ENCODE measurements at places on chromosomes 7 and 10.

DNA sequence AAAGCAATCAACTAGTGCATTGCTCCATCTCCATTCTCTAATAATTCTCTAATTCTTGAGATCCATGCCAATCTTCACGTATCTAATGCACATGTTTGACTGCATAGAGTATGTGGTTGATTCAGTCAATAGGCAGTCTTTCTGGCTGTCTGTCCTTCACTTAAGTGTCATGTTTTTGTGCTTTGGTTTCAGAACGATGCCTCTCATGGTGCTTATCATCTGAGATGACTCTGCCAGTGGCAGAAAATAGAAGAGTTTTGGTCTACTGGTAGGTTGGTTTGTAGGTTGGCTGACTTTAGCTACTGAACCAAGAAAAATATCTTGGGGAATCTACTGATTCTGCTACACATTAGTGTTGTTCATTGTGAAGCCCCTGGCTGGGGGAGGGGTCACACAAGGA, 364.2 kb downstream of the SFMBT2 start:
- DNase-seq, result peak; percentile 13

- no peak for DNase-seq
These were observed 1.6 kb upstream of the PILRA start for GRCh38 chr7:100371561-100372171.

DNA sequence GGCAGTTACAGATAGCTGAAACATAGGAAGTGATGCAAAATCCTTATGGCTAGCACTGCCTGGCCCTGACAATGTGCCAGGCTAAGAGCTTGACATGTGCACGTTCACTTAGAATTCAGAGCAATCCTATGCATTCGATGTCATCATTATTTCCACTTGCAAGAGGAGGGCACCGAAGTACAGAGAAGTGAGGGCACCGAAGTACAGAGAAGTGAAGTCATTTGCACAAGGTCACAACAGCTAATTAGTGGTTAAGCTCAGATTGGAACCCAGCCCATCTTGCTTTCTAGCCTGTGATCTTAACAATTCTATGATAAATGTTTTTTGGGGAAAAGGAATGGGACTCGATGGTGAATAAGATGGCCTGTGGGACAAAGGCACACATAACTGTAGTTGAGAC, 73.4 kb downstream of the ARHGAP22 start:
- DNase-seq, result no peak

DNA sequence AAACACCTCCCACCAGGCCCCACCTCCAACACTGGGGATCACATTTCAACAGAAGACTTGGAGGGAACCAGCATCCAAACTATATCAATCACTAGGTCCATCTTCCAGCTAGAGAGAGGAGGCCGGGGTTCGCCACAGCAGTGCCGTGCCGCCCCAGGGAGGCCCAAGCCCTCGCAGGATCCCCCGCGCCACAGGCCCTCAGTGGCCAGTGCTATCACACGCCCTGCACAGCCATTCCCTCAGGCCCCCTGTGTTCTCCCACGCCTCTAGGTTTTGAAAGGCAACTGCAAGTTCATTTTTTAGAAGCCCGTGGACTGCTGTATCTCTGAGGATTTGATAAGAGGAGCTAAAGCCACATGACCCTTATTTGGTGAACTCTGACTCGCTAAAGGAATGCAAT, 136.4 kb downstream of the OAT start:
- no peak for DNase-seq

DNA sequence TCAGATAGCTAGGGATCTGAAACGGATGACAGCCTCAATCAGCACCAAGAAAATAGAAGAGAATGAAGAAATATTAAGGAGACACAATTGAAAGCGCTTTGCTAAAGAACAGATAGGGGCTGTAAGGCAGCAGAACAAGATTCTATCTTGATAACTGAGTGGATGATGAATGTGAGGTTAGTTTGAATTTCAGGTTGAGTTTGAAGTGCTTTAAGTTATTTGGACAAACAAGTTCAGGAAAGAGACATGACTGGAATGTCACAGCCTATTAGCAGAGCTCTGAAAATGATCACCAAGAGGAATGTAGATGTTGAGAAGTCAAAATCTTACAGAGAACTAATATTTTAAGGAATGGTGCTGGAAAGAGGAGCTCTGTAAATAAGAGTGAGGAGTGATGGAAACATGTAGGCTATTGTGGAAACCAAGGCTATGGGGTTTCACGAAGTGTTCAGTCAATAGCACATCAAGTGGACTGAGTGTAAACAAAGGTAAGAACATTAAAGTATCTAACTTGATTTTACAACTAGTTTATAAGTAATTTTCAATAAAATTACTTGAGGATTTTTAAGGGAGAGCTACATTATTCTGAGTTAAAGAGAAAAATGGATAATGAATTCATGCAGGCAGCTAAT, 61.6 kb downstream of the MEST start:
- DNase-seq, result no peak

DNA sequence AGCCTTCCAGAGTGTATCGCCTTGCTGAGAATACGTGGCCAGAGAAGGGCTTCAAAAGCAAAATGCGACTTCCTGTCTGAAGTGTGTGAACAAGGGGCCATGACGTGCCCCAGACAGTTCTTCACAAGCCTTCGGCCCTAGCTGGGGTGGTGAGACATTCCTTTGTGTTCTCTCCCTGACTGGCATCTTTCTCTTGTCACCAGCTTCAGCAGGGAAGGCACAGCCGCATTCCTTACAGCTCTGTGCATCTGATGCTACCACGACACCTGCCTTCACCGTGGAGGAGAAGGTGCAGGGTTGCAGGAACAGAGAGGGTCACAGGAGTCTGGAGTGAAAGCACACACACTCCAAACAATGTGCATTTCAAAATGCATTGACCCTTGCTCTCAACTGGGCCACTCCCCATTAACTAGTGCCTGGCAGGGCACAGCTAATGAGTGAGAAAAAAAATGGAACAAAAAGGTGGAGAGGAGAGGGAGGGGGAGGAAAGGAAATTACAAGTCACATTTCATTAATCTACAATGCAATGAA, 93.4 kb downstream of the GPR26 start:
- DNase-seq, result no peak

DNA sequence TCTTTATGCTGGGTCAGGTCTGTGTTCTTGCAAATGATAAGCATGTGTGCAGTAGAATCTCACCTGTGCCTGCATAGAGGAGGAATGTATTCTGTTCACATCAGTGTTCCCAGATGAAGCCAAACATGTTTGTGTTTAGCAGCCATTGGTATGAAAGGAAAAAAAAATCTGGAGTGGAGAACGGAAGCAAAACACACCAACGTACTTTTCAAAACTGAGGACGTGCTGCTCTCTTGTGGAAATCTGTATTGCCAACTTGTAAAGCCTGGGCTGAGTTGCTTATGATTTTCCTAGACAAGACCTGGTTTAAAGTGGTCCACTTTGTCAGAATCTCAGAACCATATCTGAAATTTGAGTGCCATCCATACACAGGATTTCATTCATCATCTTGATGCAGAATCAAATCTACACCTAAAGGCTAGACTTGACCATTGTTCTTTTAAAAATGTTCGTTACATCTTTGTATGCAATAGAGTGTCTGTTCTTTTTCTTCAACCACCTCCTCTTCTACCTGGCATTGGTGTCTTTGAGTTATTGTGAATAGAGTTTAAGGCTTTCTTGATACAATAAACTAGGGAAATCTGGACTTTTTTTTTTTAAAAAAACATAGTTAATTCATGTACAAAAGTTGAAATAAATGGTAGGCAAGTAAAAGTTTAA, 367.7 kb downstream of the PHF14 start:
- DNase-seq, result no peak

- no peak for DNase-seq
These were observed 16.7 kb downstream of the TMEM120A start for GRCh38 chr7:75977743-75978142.

Measured in GM06990 (cell line).